BE2C (cell line): ENCODE measurements at places on chromosomes 13 and 19.

- DNase-seq = no peak
These were observed 723.9 kb upstream of the ARGLU1 start for GRCh38 chr13:107291875-107292274.

- DNase-seq = peak; percentile 57
These were observed 1422.4 kb upstream of the MIR17HG start for GRCh38 chr13:89925107-89925506.

- DNase-seq = no peak
These were observed 97.9 kb downstream of the UGGT2 start for GRCh38 chr13:95955255-95955654.

GRCh38 chr19:32873247-32873959 is 3.8 kb upstream of the SLC7A9 start:
- DNase-seq = no peak

- no peak for DNase-seq
These were observed 10.6 kb downstream of the URI1 start for GRCh38 chr19:29952646-29953045.

DNA sequence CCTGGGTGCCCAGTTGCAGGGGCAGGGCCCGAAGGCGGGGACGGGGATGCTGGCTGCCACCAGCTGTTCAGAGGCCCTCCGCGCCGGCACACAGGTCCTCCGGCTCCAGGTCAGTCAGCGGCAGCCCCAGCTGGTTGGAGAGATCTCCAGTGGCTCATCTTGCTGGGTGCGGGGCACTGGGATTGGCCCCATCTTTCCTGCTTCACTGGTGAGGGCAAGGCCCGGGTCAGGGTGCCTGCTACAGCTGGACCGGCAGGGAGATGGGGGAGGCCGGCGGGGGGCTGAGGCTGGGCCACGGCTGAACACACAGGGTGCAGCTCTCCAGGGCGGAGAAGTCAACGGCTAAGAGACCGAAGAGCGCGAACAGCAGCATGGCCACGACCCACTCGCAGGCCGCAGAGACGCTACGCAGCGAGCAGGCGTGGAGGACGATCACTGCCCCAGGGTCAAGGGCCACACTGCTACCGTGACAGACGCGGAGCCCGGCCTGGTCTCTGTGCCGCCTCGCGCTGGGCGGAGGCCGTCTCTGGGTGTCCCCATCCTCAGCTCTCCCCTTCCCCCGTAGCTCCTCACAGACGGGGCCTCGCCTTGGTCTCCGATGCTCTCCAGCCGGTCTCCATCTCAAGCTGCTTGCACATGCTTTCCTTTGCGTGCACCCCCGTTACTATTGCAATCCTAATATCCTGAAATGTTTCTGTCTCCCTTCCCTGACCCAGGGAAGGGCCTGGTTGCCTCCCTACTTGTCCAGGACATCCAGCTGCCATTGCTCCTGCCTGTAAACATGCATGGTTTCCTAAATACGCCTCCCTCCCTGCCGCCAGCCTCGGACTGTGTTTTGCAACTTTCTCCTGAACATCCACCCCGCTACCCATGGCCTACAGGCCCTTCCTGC is 12.3 kb downstream of the TMEM150B start:
- no peak for DNase-seq

DNA sequence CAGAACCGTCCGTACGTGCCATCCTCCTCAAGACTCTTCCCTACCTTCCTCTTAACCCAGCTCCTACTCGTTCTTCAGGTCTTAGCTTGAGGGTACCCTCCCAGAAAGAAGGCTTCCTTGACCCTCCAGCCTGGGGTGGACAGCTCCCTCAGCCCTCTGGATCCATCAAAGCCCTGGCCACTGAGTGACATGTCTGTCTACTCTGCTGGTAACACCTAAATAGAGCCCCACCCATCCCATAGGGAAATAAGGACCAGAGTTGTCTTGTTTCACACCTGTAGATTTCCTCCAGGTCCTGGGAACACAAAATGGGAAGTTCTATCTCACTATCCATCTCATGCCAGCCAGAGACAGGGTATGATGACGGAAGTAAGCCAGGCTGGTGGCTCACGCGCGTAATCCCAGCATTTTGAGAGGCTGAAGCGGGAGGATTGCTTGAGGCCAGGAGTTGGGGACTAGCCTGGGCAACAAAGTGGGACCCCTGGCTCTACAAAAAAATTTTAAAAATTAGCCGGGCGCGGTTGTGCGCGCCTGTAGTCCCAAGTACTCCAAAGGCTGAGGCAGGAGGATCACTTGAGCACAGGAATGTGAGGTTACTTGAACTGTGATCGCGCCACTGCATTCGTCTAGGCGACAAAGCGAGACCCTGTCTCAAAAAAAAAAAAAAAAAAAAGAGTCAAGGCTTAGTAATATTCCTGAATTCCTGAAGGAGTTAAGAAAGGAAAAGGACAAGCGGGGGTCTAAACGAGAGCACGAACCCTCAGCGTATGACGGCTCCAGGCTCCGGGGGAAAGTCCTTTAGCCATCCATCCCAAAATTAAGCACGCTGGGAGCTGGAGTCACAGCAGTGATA is 566 bp upstream of the CCDC97 start:
- DNase-seq = no peak

GRCh38 chr19:56109226-56109625 is 11.9 kb downstream of the ZNF787 start:
- no peak for DNase-seq

DNA sequence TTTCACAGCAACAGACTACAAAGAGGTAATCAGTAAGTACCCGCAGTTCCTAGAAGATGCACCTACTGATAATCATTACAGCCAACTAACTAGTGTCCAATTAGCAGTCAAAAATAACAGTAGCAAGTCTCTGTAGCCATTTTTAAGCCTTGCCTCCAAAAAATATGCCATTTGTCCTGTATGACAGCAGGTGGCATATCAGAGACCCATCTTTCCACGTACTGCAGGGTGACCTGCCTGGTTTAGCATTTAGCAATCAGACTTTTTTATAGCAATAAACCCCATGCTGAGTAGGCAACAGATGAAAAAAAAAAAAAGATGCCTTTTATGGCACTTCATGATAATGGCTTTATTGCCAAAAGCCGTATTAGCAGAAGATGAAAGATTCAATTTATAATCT is 155.3 kb upstream of the LSM14A start:
- DNase-seq = no peak

GRCh38 chr13:40789275-40790153 is at the start of gene SLC25A15:
TSS of gene SLC25A15 (plus strand) at chr13:40789611. CDS start at chr13:40793227, 3,616 bp downstream.
- DNase-seq = peak; percentile 90

GRCh38 chr13:93589788-93590187 is 363.2 kb downstream of the GPC6 start:
- no peak for DNase-seq

- no peak for DNase-seq
These were observed 25.5 kb downstream of the SMIM24 start for GRCh38 chr19:3454656-3455392.

DNA sequence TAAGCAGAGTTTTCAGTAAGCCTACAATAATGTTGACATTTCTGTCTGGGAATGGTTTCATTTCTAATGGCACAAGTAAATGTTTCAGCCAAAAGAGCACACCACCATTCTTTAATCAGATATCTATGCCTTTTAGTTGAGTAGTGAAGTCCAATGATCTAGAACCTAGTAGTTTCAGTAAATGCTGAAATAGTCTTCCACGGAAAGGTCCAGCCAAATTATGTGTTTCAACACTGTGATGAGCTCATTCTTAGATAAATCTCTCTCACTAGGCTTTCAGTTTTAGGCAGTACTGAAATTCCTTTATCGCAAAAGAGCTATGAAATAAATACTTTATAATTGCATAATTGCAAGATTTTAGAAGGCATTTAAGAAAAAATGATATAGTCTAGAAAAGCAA is 816.8 kb upstream of the PCDH9 start:
- DNase-seq = no peak

DNA sequence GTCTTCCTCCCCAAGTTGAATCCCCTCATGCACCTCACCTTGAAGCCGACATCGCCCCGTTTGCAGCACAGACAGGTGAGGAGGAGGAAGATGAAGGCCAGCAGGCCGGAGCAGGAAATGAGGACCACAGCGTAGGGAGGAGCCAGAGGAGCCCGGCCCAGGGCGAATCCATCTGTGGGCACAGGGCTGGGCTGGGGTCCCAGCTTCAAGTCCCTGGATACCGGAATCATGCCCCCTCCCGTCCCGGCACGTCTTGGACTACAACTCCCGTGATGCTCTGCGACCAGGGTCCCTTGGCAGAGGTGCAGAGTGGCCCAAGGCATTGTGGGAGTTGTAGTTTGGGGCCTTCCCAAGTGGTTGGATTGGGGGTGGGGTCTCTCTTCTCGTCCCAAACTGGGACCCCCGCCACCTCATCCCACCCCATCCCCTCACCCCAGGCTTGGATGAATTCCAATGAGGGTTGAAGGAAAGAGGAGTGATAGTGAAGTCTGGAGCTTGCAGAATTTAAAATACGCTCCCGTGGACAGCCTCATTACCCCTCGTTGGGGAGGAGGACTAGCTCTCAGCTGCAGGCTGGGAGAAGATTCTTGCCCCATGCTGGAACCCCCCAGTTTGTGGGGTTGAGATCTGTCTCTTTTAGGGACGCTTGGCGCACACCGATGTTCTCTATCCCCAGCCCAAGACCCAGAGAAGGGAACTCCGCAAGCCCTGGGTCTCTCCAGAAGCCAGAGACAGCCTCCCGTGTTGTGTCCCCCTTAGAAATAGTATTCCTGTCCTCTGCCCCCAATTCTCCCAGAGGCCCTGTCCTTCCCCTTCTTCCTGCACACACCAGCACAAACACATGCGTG is 990 bp downstream of the LMTK3 start:
- peak; percentile 78 for DNase-seq

DNA sequence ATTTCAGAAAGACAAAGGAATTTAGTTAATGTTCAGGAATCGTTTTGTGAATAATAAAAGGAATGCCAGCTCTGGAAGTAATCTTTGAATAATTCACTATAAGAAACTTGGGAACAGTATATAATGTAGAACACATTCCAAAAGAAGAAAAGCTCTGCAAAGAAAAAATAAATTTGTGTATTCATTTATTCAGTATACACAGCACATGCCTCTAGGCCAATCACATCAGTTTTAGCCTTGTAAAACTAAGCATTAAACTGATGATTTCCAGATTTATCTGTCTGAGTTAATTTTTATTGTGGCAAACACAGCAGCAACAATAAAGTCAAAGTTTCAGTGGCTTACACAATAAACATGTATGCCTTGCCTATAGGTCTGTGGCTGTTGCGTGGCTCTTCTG is 5.7 kb upstream of the RXFP2 start:
- no peak for DNase-seq

DNA sequence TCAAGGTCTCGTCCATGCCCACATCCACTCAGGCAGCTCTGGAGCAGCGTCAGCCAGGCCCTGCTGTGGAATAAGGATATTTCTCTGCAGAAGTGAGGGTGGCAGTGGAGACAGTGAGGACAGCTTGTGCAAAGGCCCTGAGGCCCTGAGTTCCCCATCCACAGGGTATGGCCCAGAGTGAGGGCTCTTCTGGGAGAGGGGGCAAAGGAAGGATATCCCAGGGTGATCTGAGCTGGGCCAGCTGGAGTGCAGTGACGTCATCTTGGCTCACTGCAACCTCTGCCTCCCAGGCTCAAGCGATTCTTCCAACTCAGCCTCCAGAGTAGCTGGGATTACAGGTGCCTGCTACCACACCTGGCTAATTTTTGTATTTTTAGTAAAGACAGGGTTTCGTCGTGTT is 11.5 kb downstream of the MARK4 start:
- no peak for DNase-seq

GRCh38 chr13:73717632-73718031 is 416.6 kb downstream of the KLF12 start:
- no peak for DNase-seq

GRCh38 chr13:103068836-103069235 is 2.6 kb upstream of the SLC10A2 start:
- DNase-seq = no peak

DNA sequence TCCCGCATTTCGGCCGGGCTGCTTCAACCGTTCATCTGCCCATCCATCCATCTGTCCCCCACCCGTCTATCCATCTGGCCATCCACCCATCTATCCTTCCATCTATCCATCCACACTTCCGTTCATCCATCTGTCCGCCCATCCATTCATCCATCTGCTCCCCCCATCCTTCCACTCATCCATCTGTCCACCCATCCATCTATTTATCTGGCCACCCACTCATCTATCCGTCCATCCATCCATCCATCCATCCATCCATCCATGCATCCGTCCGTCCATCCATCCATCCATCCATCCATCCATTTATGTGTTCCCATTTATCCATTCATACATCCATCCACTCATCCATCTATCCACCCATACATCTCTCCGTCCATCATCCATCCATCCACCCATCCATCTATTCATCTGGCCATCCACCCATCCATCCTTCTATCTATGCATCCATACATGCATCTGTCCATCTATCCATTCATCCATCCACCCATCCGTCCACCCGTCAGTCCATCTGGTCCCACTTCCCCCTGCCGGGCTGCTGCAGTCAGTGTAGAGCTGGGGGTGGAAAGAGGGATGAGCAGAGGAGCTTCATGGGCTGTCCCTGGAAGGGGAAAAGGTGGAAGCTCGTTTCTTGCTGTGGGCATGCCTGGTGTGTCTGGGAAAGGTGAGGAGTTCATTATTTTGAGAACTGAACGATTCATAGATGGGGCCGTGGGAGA is 722 bp downstream of the HSD11B1L start:
- no peak for DNase-seq

DNA sequence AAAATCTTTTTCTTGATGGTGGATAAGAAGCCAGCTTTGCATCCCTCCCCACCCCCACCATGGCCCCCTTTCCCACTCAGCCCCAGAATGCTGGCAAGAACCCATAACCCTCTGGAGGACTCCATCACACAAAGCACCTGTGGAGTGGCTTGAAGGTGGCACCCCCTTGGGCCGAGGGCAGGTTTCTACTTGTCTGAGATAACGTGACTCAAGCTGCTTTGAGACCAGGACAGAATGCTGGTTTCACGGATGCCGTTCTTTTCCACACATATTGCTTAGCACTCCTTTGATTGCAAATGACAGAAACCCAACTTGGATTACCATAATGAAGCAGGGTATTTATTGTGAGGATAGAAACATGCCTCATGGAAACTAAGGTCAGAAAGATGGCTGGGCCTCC is 82.2 kb downstream of the LACC1 start:
- no peak for DNase-seq

GRCh38 chr13:73133531-73133930 is 74.7 kb downstream of the KLF5 start:
- DNase-seq = no peak

DNA sequence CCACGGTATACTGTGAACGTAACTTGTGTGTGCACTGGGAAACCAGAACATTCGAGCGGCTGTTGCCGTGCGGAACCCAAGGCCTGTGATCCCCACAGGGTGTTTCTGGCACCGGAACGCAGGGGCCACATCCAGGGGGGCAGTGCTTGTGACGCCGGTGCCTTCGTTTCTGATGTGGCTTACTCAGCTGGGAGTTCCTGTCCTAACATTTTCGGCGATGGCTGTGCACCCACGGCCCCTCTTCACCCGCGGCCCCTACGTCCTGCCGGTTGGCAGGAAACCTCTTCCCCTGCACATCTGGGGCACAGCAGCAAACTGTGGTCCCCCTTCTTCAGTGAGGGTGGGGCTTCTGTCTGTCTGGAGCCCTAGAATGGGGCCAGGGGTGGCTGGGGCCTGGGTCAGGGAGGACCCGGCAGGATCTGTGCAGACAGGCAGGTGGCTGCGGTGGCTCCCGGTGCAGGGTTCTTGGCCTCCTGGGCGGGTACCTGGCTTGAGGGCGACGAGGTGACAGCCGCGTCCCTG is 26.2 kb downstream of the CSNK1G2 start:
- DNase-seq = no peak
